ENCODE measurements at places on chromosomes 11 and 22. TPM values are rescaled to one million over a fixed set of nuclear protein-coding genes. Genes with fewer than 3 reads are reported as not detected.

Gene LDHA
- 1,254 TPM for total RNA-seq

Gene SLC22A8
- not detected for total RNA-seq

Gene CRYBB2
- total RNA-seq: not detected

DNA sequence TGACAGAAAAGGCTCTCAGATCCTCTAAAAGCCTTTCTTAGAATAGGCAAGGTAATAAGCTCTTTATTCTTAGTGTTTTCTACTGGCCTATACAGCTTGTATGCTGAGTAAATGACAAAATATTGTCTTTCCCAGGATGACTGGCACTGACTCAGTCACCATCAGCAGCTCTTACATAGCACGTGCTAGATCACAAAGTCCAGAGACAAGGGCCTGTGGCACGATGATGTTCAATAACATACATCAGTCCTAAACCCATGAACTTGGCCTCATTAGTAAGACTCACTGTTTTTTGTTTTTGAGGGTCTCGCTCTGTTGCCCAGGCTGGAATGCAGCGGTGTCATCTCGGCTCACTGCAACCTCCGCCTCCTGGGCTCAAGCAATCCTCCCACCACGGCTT is 42.7 kb downstream of the CELF1 start:
- DNase-seq: no peak

GRCh38 chr11:28117712-28118111 is 9.5 kb downstream of the METTL15 start:
- DNase-seq: no peak
